ENCODE measurements at places on chromosomes 1 and 21.

- DNase-seq: no peak
These were observed 10.4 kb downstream of the DCAF8 start for GRCh38 chr1:160251687-160252526.

GRCh38 chr1:15282810-15283474 lies 35.9 kb downstream of the FHAD1 start:
- no peak for DNase-seq

GRCh38 chr21:35081861-35082260 lies 32.8 kb upstream of the RUNX1 start:
- no peak for DNase-seq

- no peak for DNase-seq
These were observed 36.4 kb upstream of the BCL9 start for GRCh38 chr1:147504801-147505311.

GRCh38 chr1:150065184-150065871 lies 2.2 kb upstream of the VPS45 start:
- DNase-seq: no peak

GRCh38 chr1:119079881-119080280 lies 60.6 kb downstream of the WARS2 start:
- no peak for DNase-seq

GRCh38 chr21:33937146-33937545 lies 21.5 kb upstream of the ATP5PO start:
- no peak for DNase-seq

GRCh38 chr1:22140694-22141093 lies 2.2 kb downstream of the WNT4 start:
- no peak for DNase-seq

DNA sequence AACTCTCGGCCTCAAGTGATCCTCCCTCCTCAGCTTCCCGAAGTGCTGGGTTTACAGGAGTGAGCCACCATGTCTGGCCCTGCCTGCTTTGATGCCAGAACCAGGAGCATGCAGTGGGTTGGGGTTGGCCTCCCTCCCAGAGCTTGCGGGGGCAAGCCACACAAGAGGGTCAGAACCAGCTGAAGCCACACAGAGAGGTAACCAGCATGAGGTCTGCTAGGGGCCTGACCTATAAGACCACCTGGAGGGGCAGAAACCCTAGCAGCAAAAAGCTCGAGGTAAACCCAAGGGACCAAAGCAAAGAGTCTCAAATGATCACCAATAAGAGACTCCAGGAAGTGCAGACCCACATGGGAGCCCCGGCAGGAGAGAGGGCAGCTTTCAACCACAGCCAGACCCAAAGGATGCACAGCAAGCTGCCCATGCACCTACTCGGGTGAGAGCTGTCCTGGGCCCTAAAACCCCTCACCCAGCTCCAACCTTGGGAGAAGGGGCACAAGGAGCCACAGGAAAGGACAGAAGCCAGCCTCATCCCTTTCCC lies 81.2 kb downstream of the TOMM20 start:
- no peak for DNase-seq

GRCh38 chr1:207362962-207363860 lies 41.7 kb downstream of the CD55 start:
- no peak for DNase-seq

- no peak for DNase-seq
These were observed 46.3 kb downstream of the MRPL37 start for GRCh38 chr1:54246116-54246721.

DNA sequence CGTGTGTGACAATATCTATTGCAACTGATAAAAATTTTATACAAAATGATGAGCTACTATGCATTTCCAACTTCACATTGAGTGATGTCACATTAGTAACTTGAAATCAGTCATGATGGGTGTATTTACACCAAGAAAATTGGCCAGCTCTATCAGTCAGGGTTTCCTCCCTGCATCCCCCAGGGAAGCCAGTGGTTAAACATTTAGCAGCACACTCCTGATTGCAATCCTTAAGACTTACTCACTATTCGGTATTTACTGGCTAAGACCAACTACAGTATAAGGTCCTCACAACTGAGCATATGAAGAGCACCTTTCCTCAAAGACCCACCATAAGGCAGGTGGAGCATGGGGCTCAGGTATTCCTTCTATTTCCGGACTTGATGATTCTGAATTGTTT lies 41.3 kb upstream of the PTGFRN start:
- DNase-seq: no peak

- DNase-seq: no peak
These were observed 13.9 kb downstream of the DNAJC6 start for GRCh38 chr1:65323246-65323645.

DNA sequence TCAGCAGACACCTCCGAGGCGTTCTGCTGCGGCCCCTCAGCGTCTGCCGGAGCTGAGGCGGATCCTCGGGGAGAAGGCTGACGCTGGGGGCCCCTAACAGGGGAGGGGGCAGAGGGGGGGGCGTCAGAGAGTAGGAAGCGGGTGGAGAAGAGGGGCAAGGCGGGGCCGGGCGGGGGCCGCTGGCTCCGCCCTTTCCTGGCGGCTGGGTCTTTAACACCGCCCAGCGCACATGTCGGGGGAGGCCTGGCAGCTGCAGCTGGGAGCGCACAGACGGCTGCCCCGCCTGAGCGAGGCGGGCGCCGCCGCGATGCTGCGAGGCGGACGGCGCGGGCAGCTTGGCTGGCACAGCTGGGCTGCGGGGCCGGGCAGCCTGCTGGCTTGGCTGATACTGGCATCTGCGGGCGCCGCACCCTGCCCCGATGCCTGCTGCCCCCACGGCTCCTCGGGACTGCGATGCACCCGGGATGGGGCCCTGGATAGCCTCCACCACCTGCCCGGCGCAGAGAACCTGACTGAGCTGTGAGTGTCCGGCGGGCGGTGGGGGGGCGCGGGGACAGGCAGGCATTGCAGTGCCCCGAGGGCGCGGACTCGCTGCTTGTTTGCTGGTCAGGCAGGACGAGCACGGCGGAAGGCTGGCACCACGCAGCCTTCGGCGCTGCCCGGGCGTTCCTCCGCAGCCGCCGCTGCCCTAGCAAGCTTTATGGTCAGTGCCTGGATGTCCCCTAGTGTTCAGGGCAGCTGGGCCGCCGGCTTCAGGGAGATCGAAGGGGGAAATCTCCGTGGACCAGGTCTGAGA lies at the start of gene NTRK1:
NTRK1 (plus strand) TSS at position 238 of the 796 bp plus-strand sequence; CDS start at position 308, 70 bp downstream.
- peak; percentile 27 for DNase-seq

DNA sequence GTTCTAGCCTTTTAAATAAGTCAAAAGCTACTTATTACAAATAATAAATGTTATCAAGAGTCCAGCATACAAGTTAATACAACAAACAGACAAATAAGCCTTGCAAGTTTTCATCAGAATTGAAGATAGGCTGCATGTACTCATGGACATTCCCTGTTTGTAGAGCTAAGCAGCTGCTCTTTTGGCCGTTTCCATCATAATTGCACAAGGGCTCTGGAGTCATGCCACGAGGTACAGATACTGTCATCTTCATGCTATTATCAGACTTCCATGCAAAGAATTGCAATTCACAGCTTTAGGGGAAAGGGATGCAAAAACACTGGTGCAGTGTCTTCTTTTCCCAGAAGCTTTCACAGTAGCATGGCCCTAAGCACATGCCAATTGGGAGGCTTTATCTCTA lies 52.8 kb upstream of the TBX15 start:
- DNase-seq: no peak

- DNase-seq: no peak
These were observed 2.5 kb downstream of the RGS4 start for GRCh38 chr1:163071405-163072255.

GRCh38 chr1:203058676-203058935 lies 27.2 kb downstream of the MYOG start:
- DNase-seq: no peak

- no peak for DNase-seq
These were observed 18.0 kb upstream of the YTHDF2 start for GRCh38 chr1:28718586-28719331.

GRCh38 chr1:36225283-36225899 lies 1.1 kb downstream of the THRAP3 start:
- no peak for DNase-seq

GRCh38 chr1:195899762-195900352 lies 708.4 kb downstream of the KCNT2 start:
- DNase-seq: no peak

- no peak for DNase-seq
These were observed 84.9 kb downstream of the PTPN14 start for GRCh38 chr1:214466403-214467077.

- DNase-seq: no peak
These were observed 182.6 kb upstream of the ARHGEF16 start for GRCh38 chr1:3271866-3272265.

GRCh38 chr1:236604905-236605806 lies 840 bp upstream of the HEATR1 start:
- no peak for DNase-seq

DNA sequence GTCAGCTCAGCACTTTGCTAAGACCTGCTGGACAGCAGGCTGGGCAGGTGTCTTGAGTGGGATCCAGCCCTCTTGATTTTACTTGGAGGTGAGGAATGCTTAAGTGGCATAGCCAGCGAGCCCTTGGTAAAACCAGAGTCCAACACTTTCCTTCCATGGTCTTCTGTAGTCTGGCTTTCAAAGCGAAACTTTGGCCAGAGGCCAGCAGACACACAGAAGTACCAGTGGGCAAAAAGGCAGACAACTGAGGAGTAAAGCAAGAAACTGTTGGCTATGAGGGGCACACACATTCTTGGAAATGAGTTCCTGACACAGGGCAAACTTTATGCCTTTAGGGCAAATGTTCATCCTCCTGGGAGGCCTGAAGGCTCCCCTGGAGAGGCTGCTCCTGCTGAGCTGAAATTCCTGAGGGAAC lies 281.0 kb upstream of the POU3F1 start:
- DNase-seq: no peak

GRCh38 chr1:118998171-118998570 lies 10.0 kb upstream of the TBX15 start:
- no peak for DNase-seq

GRCh38 chr1:81231729-81232038 lies 569.0 kb upstream of the ADGRL2 start:
- DNase-seq: no peak

DNA sequence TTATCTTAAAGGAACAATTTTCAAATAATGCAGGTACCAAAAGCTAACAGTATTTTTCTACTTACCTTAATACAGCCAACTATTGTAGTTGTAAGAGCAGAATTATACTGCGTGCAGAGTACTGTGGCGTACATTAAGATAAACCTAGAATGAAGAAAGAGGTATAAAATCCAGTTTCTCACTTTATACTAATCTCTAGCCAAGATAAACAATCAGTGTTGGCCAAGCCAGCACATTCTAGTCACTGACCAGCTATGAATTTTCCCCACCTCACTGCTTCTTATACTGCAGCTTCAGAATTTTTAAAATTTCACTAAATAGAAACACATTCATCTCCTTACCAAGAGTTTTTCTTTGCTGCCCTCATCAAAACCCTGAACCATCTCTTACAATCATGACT lies 33.6 kb downstream of the SLC35D1 start:
- no peak for DNase-seq

GRCh38 chr1:1187938-1188337 lies 14.3 kb downstream of the TTLL10 start:
- DNase-seq: no peak

DNA sequence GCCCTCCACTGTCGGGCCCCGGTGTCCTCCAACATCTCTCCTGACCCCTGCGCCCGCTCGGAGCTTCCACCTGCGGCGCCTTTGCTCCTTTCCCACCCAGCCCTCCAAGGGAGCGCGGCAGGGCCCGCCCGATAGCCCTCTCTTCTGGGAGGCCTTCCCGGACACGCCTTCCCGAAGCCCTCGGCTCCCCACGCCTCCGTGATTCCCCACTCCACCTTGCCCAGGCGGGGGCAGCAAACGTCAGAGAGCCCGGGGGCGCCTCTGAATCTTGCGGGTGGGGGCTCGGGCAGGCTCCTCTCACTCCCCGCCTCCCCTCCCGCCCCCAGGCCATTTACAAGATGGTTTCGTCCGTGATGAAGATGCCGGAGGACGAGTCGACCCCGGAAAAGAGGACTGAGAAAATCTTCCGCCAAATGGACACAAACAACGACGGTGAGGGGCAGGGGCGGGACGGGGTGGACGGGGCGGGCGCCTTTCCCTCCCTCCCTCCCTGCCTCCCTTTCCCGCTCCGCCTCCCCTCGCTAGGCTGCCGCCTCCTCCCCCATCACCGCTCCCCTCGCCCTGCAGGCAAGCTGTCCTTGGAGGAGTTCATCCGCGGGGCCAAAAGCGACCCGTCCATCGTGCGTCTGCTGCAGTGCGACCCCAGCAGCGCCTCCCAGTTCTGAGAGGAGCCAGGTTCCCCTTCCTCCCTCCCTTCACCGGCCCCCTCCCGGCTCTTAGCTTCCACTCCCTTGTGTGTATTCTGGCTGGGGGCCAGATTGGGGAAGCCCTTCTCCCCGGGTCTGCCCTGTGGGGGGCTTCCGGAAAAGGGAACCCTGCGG lies 7.1 kb downstream of the HPCA start:
- no peak for DNase-seq

GRCh38 chr1:206770531-206771337 lies at the start of gene IL19:
TSS of gene IL19 (plus strand) at chr1:206770773. CDS start at chr1:206836663, 65,890 bp downstream.
- DNase-seq: no peak

DNA sequence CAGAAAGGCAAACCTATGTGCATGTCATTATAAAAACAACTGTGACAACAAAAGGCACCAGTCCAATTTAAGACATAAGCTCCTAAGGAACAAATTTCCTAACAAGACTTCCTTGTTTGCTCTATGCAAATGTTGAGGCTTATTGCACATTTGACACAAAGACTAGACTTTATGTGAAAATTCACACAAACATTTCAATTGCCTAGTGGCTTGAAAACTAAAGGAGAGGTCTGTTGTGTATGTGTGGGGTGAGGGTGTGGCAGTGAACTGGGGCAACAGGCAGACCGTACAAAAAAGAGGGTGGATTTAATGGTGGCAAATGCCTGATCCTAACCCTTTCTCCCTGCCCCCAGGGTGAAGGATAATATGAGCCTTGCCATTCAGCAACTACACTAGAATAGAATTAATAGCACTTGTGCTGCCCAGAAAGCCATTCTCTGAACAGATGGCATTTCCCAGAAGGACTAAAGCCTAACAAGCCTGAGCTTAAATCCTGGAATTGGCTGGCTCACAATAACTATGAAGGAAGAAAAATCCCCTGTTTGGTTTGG lies 73.9 kb downstream of the GLUL start:
- DNase-seq: no peak

DNA sequence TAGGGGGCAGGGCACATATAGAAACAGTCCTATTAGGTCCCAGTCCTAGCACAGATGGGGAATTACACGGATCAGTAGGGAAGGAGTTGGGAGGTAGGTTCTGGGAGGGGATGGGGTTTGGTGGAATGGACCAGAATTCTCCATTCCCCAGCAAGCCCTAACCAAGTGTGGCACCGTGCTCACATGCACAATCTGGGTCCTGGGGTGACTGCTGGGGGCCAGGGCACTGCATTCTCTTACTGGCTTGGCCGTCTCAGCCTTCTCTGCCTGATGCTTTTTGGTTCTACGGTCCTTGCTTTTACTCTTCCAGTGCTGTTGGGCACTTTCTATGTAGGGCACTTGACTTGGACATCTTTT lies 53.9 kb downstream of the NENF start:
- no peak for DNase-seq
